ENCODE measurements at places on chromosomes 3 and 15.

DNA sequence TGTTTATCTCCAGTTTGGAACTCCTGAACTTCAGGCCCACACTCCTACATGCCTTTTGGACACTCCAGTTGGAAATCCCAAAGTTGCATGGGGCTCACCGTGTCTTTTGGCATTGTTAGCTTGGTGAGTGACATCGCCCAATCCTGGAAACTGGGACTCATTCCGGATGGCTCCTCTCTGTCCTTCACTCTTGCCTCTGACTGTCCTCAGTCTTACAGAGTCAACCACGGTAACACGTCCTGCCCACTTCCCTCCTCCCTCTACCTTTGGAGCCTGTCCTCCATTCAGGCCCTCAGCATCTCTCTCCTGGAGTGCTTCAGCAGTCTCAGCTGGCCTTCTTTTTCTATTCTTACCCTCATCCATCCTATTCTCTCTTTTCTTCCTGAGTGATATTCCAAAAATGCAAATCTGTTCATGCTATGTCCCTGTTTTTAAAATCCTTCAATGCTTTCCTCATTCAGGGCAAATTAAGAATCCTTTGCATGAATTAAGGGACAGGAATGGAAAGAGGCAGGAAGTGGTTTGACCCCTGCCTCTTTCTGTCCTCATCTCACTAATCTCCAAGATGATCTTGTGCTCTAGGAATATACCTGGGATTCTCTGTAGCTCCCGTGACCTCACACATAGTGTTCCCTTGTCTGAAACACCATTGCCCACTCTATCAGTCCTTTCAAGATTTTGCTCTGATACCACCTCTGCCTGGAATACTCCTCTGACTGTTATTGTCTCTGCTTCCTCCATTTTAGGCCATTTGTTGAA is 42.5 kb downstream of the LPP start:
- DNase-seq: no peak

- DNase-seq: no peak
These were observed 12.6 kb downstream of the PTH1R start for GRCh38 chr3:46890132-46890531.

DNA sequence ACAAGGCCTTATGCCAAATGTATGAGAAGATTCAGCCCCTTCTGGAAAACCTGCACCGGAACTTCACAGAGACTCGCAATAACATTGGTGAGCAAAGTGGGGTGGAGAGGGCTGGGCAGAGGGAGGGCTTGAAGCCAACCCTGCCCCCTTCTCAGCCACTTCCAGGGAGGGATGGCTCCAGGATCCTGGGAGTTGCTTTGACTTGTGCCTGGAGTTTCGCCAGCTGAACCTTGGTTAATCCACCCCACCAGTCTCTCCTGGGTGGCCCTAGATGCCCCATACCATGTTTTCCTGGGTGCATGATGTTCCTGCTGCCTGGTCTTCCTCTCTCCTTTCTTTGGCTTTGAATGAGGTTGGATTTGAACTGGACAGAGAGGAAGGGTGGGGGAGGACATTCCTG is 10.8 kb downstream of the TBC1D21 start:
- no peak for DNase-seq

DNA sequence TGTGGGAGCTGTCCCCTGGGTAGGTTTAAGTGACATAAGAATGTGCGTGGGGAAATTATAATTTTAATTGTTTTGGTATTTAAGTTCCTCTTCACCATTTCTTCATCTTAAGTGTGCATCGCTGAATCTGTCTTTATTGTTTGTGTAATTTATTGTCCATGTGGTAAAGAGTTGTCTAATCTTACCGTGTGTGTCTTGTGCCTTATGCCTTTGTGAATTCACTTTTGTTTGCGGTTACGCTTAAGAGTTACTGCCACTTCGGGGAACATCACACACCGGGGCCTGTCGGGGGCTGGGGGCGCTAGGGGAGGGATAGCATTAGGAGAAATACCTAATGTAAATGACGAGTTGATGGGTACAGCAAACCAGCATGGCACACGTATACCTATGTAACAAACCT is 767 bp downstream of the WDR48 start:
- no peak for DNase-seq

DNA sequence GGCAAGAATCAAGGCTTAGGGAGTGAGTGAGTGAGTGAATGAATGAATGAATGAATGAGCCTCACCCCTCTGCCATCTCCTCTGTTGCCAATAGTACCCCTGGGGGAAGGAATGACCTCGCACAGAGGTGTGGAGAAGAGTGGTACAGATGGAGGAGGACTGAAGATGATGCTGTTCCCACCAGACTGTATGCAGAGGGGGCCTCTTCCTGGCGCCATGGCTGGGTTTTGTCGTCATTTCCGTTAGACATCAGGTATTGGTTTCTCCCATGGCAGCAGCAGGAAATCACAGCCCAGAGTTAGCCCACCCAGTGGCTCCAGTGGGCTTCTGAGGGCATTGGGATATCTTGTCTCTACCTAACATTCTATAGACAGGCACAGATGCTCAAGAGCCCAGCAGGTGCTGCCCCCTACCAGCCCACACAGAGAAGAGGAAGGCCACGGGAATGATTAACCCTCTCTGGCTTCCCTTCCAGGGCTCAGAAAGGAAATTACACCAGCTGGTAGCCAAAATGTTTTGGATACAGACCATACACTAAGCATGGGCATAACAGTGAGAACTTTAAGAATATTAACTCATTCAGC is 109.8 kb upstream of the SLC6A11 start:
- no peak for DNase-seq

GRCh38 chr15:89971592-89971997 is 29.5 kb upstream of the ZNF710 start:
- DNase-seq: no peak

DNA sequence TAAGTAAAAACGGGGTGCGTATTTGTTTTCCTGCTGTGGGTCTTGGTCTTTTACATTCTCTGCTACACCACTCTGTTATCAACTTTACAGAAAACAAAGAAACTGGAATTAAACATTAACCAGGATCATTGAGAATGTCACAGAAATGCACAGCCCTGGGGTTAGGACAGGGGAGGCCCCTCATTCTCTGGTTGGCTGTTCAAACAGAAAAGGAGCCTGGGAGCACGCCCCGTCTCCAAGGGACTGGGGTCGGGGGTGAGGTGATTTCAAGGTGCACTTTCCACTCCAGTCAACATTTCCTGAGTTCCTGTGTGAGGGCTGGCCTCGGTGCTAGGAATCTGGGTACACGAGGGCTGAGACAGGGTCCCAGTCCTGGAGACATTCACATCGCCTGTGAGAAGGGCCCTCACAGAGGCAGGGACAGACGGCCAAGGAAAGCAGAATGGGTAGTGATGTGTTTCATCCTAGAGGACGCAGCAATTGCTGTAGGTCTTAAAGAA is 30.3 kb downstream of the CPN2 start:
- DNase-seq: no peak

DNA sequence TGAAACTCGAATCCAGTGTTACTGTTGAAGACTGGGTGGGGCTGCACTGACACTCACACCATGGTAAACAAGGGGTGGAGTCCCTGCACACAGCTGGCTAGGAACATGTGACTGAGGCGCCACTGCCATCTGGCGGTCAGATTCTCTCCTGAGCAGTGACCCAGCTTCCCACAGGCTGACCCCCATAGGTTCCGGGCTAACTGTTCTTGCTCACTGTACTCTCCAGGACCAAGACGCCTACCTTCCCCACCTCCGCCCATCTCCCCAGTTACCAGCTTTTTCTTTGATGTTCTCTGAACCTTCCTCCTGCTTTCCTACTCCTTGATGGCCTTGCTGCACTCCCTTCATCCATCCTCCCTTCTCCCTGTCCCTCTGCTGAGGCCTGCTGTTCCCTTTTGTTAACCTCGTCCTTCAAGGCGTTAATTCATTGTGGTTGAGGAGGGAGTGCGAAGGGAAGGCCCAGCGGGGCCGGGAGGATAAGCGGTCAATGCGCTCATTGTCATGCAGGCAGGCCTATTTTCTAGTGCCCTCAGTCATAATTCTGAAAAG is 115.2 kb downstream of the ATP8B4 start:
- no peak for DNase-seq

- no peak for DNase-seq
These were observed 416.9 kb downstream of the TUSC7 start for GRCh38 chr3:117126460-117126859.

GRCh38 chr3:3087279-3087678 is 22.9 kb downstream of the IL5RA start:
- DNase-seq: no peak

- DNase-seq: no peak
These were observed 75.4 kb downstream of the PPM1L start for GRCh38 chr3:160831401-160831800.

- no peak for DNase-seq
These were observed 498.0 kb downstream of the MECOM start for GRCh38 chr3:169165196-169166158.

GRCh38 chr15:52068004-52068615 is 44.5 kb downstream of the BCL2L10 start:
- DNase-seq: no peak

- no peak for DNase-seq
These were observed 117.7 kb downstream of the GBE1 start for GRCh38 chr3:81643721-81644120.

- DNase-seq: no peak
These were observed 411.5 kb downstream of the RAP2B start for GRCh38 chr3:153573481-153573880.

- no peak for DNase-seq
These were observed 693.1 kb upstream of the NECTIN3 start for GRCh38 chr3:110378481-110378880.

GRCh38 chr15:81115054-81115939 is 18.8 kb upstream of the CFAP161 start:
- no peak for DNase-seq

GRCh38 chr3:148723631-148724030 is 25.9 kb downstream of the AGTR1 start:
- DNase-seq: no peak

GRCh38 chr3:163768048-163768447 is 1310.2 kb downstream of the SI start:
- no peak for DNase-seq

DNA sequence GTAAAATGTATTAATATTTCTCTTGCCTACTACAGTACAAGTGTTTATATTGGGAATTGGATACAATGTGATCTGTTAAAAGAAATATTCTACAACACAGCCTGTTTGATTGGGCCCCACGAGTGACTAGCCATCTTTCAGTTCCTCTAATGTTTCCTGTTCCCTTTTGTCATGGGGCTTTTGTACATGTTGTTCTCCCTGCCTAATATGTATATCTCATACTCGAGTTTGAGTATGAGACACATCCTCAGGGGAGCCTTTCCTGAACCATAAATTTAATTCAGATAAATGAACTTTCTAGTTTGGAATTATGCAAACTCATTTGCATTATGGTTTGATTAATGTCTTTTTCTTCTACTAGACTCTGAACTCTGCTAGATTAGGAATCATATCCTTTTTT is 65.5 kb downstream of the MEF2A start:
- DNase-seq: peak; percentile 17

DNA sequence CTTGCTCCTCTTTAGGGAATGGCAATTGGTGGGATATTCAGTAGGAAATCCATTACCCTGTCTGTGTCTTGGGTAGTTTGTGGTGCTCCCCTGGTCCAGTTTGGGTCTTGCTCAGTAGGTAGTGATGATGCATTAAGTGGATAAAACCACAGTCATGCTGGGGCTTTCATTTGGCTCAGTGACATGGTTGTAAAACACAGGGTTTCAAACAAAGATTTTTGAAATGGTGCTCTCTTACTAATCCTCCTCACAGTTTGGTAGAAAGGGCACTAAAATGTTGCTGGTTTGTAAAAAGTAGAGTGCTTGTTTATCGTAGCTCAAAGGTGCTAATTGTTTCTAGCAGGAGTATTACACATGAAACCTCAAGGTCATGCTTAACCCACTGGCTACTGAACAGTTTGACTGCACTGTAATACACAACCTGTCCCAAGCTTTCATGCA is 22.9 kb downstream of the BBX start:
- DNase-seq: no peak
